ENCODE measurements at places on chromosomes 13 and 19. TPM values are rescaled to one million over a fixed set of nuclear protein-coding genes. Genes with fewer than 3 reads are reported as not detected.

The ZNF229 gene
- total RNA-seq: 0.83 TPM

The RFPL4A gene
- total RNA-seq: not detected

The FPR3 gene
- total RNA-seq: 2.3 TPM

The F2RL3 gene
- 0.57 TPM for total RNA-seq

The SLITRK1 gene
- total RNA-seq: not detected

The SPRED3 gene
- total RNA-seq: 3.5 TPM

The LACC1 gene
- 4.7 TPM for total RNA-seq

The ARHGAP45 gene
- total RNA-seq: 13.4 TPM

The PGLYRP1 gene
- total RNA-seq: not detected

DNA sequence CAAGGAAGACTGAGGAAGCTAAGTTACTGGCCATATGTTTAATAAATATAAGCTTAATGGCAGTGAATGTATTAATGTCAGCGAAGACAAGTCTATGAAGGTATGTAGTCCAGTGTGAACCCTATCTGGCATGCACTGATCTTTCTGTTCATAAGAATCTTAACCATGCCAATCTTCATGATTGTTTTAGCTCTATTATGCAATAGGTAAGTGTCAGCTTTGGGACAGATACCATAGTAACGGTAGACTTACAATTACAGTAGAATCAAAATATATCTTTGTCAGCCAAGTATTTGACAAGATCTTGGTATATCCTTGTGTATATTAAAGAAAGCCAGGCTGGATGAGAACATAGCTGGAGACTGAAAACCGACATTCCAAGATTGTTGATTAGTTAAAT lies 428.5 kb downstream of the SPRY2 start:
- DNase-seq: no peak

- peak; percentile 89 for DNase-seq
These were observed 12.2 kb downstream of the CIC start for GRCh38 chr19:42281146-42281826.

DNA sequence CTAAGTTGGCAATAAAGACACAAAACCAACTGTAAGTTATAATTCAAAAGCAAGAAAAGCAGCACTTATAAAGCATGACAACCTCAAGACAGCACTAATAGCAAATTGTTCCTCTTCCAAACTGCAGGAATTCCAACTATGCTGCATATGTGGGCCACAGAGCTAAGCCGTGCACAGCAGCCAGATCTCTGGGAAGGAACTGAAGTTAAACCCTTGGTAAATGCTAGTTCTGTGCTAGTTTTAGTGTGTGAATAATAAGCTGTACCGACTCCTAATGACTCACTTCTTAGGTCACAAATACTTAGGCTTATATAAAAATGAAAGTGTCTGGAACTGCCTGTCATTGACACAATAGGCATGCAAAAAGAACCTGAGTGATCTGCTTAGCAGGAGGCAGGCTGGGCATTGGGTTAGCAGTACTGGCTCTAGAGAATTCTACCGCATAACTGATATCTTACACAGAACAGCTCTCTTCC lies 21.2 kb upstream of the GTF3A start:
- no peak for DNase-seq

DNA sequence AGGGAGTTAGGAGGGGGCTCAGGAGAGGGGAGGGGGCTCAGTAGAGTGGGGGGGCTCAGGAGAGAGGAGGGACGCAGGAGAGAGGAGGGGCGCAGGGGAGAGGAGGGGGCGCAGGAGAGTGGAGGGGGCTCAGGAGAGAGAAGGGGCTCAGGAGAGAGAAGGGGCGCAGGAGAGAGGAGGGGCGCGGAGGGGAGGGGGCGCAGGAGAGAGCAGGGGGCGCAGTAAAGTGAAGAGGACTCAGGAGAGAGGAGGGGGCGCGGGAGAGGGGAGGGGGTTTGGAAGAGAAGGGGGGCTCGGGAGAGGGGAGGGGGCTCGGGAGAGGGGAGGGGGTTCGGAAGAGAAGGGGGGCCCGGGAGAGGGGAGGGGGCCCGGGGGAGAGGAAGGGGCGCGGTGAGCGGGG lies 700 bp downstream of the MADCAM1 start:
- DNase-seq: no peak

DNA sequence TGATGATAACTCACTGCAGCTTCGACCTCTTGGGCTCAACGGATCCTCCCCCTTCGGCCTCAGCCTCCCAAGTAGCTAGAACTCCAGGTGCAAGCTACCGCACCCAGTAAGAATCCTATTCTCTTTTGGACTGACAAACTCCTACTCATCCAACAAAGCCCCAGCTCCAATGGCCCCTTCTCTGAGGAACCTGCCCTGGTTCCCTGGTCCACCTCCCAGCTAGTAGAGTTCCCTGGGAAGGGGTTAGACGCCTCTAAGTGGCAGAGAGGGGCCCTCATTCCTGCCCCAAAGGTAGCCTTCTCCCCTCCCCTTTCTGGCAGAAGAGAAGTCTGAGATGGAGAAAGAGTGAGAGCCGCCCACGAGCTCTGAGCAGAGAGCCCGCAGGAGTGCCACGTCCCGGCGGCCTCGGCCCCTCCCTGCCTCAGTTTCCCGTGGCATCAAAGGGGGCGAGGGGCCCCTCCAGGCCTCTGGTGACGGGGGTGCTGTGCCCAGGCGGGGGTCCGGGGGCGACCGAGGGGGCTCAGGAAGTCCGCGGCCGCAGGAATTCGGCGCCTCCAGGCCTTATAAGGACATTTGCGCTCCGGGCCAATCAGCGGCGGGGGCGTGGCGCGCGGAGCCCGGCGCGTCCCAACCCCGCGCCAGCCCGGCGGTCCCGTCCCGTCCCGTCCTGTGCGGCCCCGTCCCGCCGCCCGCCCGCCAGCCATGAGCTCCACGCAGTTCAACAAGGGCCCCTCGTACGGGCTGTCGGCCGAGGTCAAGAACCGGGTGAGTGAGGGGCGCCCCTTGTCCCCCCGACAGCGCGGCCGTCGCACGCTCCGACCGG lies at the start of gene CNN2:
TSS of gene CNN2 (plus strand) at position 649 of the 823 bp plus-strand sequence. CDS start at position 703, 54 bp downstream.
- DNase-seq: peak; percentile 88

GRCh38 chr19:36916991-36917390 lies 859 bp downstream of the ZNF568 start:
- DNase-seq: no peak

DNA sequence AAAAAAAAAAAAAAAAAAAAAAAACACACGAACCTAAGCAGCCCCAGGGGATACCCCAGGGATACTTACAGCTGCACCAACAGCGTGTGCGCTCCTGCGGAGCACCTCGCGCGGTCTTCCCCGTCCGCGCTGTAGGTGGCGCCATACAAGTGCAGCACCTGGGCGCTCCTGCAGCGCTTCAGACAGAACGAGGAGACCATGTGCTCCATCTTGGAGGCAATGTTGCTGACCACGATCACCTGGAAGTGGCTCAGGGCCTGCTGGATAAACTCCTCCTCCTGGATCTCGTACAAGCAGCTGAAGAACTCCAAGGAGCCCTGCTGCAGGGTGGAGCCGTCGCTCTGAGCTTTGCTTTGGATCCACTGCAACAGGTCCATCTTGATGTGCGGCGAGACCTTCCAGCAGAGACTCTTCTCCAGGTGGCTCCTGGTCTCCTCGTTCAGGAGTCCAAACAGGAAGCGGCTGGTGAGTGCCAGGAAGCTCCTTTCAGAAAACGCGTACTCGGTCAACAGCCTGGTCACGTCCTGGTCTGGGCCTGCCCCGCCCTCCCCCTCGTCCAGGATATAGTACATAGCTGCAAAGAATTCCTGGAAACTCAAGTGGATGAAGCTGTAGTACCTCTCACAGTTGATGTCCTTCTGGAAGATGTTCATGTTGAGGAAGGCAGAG lies 14.5 kb downstream of the NLRP12 start:
- no peak for DNase-seq

DNA sequence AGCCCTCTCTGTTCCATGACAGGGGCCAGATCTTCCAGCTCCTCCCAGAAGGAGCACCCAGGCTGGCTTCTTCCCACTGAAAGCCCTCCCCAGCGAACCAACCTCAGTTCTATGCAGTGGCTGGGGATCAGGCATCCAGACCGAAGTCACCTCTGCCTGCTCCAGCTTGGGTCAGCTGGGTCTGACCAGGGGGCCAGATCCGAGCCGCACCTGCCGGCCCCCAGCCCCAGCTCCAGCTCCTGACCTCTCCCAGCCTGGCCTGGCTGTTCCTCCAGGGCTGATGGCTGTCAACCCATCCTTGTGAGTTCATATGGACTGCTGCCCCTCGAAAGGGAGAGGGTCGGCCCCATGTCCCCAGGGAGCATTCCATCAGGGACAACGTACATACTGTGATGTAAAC lies 8.0 kb downstream of the TSSK6 start:
- no peak for DNase-seq

DNA sequence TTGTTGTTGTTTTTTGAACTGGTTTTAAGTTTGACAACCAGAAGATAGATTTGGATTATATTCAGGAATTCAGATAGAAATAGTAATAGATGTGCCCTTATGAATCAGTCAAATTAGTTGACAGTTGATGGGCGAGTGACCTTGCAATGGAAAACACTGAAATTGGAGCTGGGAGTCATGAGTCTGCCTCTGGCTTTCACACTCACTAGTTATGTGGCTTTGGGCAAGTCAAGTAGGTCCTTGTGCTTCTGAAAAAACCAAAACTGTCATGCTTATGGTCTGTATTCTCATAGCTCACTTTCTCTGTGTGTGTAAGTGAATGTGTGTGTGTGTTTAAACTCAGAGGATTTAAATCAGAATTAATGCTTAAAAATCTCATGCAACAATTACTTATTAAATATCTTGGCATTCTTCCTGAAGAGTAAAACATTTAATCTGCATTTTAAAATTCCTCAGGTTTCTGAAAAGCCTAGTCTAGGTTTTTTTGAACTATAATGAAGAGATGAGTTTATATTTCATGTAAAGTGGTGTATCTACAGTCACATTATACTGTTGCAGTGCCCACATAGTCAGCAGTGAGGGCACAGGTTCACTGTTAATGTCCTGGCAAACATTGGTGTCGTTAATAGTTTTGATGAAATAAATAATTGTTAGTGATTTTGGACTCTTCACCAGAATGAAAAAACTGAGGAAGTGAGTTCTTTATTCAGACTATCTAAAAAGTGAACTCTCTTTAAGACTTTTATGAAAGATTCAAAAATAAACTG lies 32.5 kb downstream of the UCHL3 start:
- DNase-seq: no peak

DNA sequence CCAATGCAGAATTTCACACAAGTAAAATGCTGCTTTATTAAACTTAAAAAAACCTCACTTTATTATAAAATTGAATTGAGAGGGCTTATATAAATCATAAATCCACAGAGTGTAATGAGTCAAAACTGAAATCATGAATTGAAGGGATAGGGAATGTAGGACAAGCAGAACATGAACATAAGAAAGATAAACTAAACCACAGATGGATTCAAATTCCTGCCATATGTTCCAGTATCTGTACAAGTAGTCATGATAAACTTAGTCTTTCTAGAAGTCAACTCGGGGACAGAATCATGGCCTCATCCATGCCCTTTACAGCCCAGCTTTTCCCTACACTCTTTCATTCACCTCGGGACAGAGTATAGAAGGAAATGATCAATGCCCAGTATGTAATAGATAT lies 16.6 kb downstream of the LMO7 start:
- DNase-seq: no peak

GRCh38 chr13:31951215-31951678 lies 80.3 kb upstream of the FRY start:
- no peak for DNase-seq

GRCh38 chr13:51782026-51782710 lies 21.8 kb downstream of the DHRS12 start:
- DNase-seq: no peak

DNA sequence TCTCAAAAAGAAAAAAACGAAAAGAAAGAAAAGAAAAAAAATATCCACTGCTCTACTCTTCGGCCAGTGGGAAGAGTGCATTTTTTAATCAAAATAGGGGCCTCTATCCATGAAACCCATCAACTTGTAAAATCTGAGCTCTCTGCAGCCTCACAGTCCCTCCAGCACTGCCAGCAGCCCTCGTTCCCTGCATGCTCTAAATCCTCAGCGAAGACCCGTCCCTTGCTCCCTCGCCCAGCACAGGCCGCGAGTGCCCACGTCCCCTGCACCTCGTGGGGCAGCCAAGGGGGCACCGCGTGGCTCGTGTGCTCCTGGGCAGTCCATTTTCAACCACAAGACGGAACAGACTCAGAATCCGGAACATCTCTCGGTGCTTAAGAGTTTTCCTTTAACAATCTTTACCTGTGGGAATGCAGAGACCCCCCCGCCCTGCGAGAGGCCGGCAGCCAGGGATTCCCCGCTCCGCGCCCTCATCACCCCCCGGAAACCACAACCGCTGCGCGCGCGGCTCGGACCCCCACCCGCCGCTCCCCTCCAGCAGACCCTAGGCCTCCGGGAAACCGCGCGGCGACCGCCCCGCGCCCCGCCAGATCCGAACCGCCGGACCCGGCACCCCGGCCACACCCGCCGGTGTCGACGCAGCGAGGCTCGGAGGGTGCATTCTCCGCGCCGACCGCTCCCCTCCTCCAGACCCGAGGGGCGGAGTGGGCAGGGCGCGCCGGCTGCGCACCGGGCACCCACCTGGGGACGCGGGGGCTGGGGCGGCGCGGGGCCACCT lies 638 bp downstream of the ANKRD27 start:
- DNase-seq: no peak

GRCh38 chr19:23991170-23991569 lies 76.5 kb downstream of the ZNF726 start:
- DNase-seq: no peak

- DNase-seq: no peak
These were observed 7.2 kb downstream of the TSKS start for GRCh38 chr19:49755956-49756355.

GRCh38 chr13:56861476-56861875 lies 279.2 kb upstream of the PRR20A start:
- DNase-seq: no peak

GRCh38 chr13:112893570-112894422 lies 75.2 kb upstream of the MCF2L start:
- DNase-seq: no peak

- DNase-seq: no peak
These were observed 589.9 kb downstream of the PCDH9 start for GRCh38 chr13:66640231-66640630.
